ENCODE measurements at places on chromosomes 6 and 20.

DNA sequence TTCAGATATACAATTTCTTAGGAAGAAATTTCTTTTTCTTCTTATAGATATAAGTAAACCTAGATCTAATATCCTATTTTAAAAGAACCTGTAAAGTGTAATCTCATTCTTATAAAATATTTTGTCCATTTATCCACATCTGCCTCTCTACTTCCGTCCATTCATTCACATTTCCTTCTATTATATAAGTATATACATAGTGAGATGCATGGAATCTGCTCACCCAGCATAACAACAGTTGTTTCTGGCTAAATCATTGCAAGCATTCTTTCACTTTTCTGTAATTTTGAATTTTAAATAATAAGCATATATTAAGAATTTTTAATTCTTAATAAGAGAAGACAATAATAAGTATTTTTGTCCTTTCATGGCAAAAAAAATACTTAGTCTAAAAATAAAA lies 45.4 kb downstream of the CEP162 start:
- no peak for DNase-seq

- DNase-seq: no peak
These were observed 184.6 kb downstream of the ATXN1 start for GRCh38 chr6:16576451-16577368.

DNA sequence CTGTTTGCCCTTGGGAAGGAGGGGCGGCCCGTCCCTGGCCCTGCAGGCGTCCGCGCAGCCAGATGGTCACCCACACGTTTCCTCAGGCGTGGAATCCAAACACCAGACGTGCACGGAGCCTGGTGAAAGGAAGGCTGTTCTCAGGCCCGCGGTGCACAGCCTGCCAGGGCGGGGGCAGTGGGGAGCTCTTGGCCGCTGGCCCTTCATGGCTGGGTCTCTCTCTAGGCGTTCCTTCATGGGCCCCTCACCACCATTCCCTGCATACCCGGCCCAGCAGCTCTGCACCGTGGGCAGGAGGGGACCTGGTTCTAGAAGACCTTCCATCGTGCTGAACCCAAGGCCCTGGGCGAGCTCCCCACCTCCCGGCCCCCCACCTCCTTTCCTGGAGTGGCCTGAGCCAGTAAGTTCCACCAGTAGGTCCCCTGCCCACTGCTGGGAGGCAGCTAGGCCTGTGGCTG lies 30.4 kb upstream of the SMOC2 start:
- DNase-seq: no peak

DNA sequence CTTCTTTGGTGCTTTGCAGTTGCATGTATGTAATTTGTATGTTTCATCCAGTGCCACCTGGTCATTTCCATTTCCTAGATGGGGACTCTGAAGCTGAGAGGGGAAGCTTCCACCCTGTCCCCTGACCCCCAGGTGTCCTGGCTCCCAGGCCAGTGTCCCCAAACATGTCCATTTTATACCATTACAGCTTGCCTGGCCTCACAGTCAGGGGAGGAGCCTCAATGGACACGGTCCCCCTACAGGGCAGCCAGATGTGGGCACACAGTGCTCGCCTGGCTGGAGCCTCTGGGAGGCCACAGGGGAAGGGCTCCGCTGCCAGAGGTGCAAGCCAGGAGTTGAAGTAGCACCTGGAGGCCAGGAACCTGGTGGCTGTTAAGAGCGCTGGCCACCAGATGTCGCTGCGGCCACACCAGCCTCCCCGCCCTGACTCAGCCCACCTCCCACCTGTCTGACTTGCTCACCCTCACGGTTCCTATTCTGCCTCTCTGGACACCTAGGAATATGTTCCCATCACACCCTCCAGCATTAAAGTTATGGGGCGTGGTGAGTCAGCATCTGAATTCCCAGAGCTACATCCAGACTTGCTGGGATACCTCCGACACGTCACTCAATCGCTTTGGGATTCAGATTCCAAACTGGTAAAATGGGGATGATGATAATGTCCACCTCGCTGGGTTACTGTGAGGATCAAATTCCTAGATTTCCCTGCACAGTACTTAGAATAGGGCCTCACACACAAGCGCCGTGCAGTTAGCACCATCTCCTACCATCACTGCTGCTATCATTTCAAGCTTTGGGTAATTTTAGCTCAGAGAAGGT lies 107.4 kb downstream of the SULF2 start:
- DNase-seq: no peak

GRCh38 chr6:49038294-49038822 lies 424.7 kb downstream of the MMUT start:
- DNase-seq: no peak

DNA sequence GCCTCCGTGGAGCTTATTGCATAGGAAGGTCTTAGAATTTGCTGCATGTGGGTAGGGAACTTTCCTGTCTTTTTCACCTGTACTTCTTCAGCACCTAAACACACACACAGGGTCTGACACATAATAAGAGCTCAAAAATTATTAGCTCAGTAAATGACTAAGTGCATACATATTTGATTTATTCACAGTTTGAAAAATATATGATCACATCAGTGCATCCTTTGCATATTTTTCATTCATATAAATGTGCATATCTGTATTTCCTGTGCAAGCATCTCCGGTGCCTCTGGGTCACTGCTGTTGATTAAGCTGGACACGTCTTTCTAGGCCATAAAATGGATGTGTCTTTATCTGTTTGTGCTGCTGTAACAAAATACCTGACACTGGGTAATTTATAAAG lies 234.7 kb downstream of the UST start:
- DNase-seq: no peak

- no peak for DNase-seq
These were observed 8.0 kb downstream of the REPS1 start for GRCh38 chr6:138979813-138980668.

DNA sequence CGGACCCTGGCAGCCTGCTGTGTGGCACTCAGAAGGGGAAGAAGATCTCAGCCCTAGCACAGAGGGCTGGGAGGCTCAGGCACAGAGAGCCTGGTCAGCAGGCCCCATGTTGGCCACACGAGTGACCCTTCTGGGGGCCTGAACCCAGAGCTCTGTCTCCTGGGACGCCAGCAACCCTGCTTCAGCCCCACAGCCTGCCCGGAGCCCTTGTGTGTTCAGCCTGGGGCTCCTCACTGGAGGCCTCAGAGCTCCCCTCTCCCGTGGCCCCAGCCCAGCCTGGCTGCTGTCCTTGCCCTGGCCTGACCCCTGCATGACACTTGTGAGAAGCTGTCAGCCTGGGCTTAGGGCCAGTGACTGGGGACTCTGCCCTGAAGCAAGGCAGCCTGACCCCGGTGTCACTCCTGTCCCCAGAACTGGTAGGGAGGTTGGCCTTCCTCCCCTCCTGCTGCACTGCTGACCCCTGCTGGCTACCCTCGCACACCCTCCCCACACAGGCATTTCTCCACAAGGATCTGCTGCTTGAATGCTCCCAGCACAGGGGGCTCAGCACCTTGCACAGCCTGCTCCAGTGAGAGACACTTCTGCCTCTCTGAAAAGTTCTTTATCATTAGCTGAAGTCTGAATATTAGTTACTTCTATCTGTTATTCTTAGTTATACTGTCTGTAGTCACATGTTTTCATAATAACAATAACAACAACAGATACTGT lies 15.4 kb upstream of the IP6K3 start:
- peak; percentile 8 for DNase-seq

DNA sequence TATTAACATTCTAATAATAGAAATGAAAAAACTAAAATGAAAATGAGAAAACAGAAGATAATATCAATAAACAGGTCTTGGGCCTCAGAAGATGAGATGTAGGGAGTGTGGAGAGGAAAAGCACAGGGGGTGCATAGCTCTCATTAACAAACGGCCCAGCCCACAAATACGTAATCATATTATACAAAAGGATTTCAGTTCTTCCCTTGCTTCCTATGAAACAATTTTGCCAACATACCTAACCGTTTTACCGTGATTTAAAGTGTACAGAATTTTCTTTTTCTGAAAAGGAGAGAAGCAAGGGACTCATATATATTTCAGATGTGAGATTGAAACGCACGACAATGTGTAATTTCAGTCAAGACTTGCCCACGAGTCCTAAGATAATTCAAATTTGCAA lies 136.0 kb downstream of the HFE start:
- DNase-seq: no peak

DNA sequence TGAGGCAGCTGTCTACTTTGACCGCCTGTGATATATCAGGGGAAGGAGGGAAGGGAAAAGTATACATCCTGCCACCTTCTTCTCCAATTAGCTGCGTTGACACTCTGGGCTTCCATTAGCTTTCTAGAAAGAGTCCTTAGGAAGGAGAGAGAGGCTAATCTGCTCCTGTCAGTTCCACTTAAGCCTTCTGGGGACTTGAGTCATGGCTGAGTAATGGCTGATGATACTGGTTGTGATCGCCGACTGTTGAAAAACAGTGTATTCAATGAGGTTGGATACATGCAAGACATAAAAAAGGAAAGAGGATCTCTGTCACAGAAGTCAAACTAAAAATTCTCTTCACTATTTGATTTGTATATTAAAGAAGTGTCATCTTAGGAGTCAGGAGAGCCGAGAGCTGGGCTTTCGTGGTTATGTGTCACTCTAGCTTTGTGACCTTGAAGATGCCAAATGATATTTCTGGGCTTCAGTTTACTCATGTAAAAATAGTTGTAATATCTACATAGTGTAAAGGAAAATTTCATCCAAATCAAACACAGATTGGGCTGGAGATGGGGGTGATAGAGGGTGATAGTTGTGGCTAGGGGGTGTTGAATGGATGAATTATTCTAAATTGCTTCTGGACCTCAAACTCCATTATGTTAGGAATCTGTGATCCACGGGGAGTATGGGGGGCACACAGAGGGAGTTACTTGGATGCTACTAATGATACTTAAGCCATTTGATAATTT lies 189.0 kb downstream of the UST start:
- DNase-seq: no peak

GRCh38 chr6:16947375-16948015 lies 154.4 kb upstream of the STMND1 start:
- peak; percentile 48 for DNase-seq

DNA sequence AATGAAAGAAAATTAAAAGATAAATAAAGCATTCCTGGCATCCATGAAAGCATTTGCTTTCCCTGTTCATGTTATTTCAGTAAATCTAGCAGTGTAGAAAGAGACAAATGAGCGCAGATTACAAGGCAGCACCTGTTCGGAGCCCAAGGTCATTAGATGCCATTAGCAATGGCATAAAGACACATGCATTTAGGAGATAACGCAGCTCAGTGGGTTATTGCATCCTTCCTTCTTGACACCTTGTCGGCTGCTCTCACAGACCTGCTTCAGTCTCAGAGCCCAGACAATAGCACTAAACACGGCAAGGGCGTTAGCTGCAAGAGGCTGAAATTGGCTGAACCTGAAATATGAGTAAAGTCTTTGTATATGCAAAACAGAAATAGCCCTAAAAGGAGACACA lies 140.3 kb downstream of the ATXN1 start:
- DNase-seq: no peak

GRCh38 chr6:22236626-22237414 lies 60.0 kb downstream of the PRL start:
- no peak for DNase-seq

- no peak for DNase-seq
These were observed 416.1 kb downstream of the TBC1D32 start for GRCh38 chr6:120918137-120918536.

GRCh38 chr20:42484335-42484734 lies 705.4 kb downstream of the PTPRT start:
- no peak for DNase-seq

GRCh38 chr6:159433550-159433949 lies 259.5 kb downstream of the SOD2 start:
- DNase-seq: no peak

DNA sequence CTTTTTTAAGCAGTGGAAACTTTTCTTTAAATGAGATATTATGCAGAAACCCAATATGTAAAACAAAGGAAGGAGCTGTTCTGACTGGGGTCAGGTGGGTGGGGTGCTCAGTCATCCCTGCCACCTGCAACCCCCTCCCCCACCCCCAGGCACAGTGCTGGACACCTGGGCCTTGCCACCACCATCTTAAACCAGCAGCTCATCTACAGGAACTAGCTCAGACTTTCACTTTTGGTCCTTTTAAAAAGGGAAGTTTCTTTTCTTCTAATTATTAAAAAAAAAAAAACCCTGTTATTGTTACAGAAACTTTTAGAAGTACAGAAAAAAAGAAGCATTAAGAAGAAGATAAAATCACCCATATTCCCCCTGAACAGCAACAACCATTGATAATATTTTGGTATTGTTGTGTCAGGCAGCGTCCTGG lies 37.1 kb downstream of the PPP1R16B start:
- DNase-seq: no peak

GRCh38 chr6:134806180-134806798 lies 143.6 kb downstream of the ALDH8A1 start:
- no peak for DNase-seq

Measured in GF-D8 (cell line).